ENCODE measurements at places on chromosomes 6 and 20.

GRCh38 chr6:73704260-73704659 lies 8.3 kb downstream of the CD109 start:
- no peak for DNase-seq

DNA sequence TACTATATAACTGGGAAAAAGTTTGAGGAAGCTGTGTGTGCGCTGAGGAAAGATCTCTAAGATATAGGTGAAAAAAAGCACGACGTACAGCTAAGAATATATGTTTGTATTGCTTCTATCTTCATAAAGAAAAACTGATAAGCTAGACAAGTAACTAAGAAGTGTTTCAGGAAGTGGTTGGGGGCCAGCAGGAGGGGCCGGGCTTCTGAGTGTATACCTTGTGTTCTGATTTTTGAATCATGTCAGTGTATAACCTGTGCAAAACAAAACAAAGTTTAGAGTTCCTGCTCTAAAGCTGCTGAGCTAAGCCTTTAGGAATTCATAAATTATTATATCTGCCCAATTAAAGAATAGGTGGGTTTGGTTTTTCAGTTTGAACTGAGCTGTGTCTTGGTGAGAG lies 7.9 kb upstream of the OSER1 start:
- DNase-seq: no peak

- no peak for DNase-seq
These were observed 58.3 kb downstream of the COL12A1 start for GRCh38 chr6:75147512-75147911.

DNA sequence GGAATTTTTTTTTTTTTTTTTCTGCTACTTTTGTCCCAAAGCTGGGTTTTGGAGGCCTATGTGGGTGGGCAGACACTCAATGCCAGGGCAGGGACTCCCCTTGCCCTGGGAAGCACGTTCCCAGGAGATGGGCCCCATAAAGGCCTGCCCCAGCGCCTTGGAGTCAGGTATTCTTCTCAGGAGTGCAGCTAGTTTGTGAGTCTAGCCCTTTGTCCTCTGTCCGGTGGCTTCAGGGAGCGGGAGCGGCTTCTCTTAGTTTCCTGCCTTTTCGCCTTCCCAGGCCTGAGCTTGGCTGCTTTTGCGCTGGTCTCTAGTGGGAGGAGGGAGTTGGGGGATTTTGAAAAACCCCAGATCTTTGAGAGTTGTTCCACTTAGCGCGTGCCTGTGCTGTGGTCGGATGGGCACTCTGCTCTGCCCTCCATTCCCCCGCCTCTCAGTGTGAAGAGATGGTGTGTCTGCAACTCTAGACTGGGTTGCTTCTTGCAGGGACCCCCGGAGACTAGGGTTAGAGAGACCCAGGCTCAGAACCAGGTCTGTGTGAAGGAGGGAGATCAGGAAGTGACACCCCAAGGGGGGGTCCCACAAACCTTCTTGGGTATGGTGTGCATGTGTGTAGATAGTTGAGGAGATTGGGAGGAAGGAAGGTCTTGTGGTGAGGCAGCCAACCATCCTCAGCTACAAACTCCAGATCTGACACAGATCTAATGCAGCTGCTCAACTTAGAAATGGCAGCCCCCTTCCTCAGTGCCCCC lies 1.3 kb downstream of the PLCG1 start:
- no peak for DNase-seq

DNA sequence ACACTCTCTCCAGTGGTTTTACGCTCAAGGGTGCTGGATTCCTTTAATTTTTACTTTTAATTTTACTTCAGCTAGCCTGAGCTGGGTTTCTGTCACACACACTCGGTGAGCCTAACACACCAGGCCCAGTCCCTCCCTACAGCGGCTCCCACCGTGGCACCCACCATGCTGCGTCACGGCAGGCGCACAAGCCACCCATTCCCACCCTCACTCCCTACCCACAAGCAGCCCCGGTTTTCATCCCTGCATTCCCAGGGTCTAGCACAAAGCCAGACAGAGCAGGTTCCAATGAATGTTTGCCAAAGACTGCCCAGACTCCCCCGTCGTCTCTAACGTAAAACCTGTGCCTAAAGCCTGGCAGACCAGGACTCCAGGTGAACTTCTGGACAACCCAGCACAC lies 50.3 kb downstream of the MYH7B start:
- DNase-seq: peak; percentile 6
